ENCODE measurements at places on chromosomes 12 and 14.

GRCh38 chr14:104286496-104286895, 148.1 kb downstream of the KIF26A start:
- no peak for DNase-seq

DNA sequence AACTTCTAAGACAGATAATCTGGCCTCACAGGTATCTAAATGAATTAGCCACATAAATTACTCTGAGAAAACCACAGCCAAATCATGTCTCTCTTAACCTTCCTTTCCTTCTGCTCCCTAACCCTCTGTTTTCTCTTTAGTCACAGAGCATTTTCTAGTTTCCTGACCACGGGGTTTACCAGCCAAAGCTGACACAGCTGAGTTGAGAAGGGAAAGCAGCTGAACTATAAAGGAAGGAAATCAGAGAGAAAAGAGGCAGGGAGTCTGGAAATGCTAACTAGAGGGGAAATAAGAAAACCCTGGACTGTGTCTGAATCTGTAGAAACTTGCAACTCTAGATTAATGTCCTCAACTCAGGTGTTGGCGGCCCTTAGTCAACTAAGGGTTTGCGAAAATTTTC, 24.4 kb downstream of the ANKS1B start:
- DNase-seq: no peak

DNA sequence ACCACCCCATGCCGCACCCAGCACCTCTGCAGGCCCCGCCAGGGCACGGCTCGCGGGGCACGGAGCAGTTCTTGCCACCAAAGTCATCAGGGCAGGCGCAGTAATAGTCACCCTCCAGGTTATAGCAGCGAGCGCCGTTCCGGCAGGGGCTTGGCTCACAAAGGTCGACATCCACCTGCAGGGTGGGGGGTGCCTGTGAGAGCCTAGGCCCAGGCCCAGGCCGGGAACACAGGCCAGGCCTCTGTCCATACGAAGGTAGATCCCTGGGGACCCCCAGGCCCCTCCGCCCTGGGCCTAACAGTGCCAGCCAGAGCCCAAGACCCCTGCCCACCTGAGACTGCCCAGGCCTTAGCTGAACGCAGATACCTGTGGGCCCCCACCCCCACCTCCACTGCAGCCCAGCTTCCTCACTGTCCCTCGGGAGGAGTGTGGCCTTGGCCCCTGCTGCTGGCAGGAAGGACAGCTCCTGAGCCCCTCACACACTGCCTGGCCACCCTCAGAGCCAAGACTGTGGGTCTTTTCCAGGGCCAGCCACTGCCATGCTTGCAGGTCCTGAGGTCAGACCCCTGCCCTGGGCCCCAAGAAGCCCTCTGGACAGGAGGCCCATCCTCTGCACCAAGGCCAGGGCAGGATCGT, 19.3 kb downstream of the JAG2 start:
- no peak for DNase-seq

GRCh38 chr14:65731933-65732506, 319.5 kb downstream of the FUT8 start:
- no peak for DNase-seq

DNA sequence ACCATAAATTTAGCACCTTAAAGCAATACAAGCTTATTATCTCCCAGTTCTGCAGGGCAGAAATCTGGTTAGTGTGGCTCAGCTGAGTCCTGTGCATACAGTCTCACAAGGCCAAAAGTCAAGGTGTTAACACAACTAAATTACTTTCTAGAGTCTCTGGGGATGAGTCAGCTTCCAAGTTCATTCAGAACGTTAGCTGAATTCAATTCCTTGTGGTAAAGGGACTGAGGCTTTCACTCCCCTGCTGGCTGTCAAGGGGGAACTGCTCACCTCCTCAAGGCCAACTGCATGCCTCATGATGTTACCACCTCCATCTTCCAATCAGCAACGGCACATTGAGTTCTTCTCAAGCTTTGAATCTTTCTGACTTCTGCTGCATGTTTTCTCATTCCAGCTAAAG, 27.6 kb downstream of the EML5 start:
- no peak for DNase-seq

- DNase-seq: no peak
Measured at GRCh38 chr12:41605545-41606305, 417.6 kb downstream of the PDZRN4 start.

- DNase-seq: no peak
Measured at GRCh38 chr12:109910969-109911348, 10.9 kb downstream of the TCHP start.

DNA sequence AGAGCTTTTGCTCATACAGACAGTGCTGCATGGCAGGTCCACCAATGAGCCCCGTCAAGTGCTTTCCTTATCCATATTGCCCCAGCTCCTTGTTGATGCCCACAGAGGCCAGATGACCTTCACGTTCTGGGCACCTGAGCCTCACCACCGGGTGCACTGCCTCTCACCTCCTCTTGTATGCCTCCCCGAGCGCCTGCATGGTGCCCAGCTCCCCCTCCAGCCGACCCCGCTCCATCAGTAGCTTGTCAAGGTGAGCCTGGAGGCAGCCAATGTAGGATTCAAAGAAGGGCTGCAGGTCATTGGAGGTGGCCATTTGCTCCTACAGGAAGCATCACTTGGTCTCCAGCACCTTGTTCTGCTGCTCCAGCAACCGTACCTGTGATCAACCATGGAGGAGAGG, 31.8 kb upstream of the KRT77 start:
- DNase-seq: no peak

DNA sequence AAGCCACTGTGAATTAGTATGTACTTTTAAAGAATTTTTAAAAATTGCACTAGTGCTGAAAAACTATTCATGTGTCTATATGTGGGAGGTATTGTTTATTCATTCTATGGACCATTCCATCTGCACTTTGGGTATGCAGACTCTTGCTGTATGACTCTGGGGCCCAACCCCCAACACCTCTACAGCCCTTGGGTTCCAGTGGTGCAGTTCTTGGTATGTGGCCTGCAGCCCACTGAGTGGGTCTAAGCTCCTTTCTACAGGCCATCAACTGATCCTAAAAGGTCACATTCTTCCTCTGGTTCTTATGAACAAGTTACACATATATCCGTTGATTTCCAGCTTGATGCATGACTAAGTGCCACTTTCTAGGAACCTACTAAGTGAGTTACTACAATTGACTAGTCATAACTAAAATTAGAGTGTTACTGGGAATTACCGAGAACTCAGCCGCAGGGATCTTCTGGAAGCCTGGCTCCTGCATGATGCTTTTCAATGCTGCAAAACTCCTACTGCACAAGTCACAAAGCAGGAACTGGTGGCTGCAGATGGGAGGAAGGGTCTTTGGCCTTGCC, 62.4 kb upstream of the MED13L start:
- no peak for DNase-seq

DNA sequence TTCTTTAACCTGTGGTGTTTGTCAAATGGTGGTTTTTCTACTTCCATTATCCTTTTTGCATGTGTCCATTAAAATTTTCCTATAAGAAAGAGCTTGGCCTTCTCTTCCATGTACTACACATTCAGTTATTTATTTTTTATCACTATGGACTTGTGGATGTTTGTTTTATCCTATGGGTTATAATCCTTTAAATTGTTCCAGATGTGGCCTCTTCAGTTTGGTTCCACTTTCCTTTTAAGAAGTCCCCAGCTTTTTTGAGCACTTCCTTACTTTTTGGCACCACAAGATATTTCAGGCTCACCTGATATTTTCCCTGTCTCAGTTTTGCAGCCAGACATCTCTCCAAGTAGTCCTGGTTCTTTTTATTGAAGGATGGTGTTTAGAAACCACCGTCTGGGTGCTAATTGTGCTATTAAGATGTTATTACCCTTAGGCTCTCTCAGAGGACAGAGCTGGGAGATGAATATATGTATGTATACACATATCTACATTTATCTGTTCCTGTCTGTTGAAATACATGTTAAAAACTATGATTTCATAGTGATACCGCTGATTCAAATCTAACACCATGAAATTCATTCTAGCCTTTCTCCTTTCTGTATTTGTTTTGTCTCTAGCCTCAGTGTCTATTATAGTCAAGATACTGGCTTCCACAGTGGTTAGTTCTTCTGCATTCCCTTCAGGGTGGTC, 408.5 kb upstream of the RGS6 start:
- DNase-seq: no peak

DNA sequence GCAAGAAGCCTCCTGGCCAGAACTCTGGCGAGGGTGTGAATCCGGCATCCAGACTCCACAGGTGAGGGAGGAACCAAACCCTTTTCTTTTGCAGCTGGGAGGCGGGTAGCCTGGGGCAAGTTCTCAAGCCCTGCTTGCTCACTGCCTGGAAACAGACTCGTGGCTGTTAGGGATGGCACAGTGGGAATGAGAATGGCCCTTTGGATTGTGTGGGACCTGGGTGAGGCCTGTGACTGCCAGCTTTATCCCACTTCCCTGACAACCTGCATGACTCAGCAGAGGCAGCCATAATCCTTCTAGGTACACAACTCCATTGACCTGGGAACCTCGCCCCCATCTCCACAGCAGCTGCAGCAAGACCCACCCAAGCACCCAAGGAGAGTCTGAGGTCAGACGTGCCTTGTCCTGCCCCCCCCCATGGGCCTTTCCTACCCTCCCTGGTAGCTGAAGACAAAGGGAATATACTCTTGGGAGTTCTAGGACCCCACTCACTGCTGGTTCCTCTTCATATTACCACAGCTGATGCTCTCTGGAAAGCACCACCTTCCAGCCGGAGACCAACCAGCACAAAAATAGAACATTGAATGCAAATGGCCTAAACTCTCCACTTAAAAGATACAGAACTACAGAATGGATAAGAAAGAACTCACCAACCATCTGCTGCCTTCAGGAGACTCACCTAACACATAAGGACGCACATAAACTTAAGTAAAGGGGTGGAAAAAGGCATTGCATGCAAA, 5.1 kb upstream of the GPR33 start:
- no peak for DNase-seq

- DNase-seq: no peak
Measured at GRCh38 chr14:75158843-75159614, 17.4 kb downstream of the TMED10 start.

- DNase-seq: no peak
Measured at GRCh38 chr12:62933602-62934238, 1.2 kb downstream of the PPM1H start.

GRCh38 chr12:68334132-68334531, 2.0 kb upstream of the MDM1 start:
- no peak for DNase-seq

DNA sequence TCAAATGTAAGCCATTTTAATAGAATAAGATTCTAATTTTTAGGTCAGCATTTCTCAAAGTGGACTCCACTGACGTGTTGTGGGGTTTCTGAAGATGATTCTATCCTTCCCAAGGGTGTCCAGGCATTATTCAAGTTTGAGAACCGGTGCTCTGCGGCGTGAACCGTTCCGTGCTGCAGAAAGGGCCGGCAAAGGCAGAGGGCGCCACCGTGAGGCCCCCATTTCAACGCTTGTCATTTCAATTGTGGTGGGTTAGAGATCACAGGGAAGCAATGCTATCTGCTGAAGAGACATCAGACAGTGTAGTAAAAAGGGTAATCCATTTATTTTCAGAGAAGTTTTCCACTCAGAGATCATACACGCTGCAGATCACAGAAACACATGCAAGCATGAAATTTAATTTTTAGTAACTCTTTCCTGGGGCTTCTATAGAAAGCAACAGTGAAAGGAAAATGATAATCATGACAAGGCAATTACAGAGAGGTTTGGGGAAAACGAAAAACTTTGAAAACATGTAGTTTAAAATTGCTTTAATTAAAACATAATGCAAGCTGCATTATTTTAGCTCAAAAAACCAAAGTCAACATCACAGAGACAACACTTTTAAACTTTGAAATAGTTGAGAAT, 201.7 kb downstream of the EXOC5 start:
- peak; percentile 27 for DNase-seq

DNA sequence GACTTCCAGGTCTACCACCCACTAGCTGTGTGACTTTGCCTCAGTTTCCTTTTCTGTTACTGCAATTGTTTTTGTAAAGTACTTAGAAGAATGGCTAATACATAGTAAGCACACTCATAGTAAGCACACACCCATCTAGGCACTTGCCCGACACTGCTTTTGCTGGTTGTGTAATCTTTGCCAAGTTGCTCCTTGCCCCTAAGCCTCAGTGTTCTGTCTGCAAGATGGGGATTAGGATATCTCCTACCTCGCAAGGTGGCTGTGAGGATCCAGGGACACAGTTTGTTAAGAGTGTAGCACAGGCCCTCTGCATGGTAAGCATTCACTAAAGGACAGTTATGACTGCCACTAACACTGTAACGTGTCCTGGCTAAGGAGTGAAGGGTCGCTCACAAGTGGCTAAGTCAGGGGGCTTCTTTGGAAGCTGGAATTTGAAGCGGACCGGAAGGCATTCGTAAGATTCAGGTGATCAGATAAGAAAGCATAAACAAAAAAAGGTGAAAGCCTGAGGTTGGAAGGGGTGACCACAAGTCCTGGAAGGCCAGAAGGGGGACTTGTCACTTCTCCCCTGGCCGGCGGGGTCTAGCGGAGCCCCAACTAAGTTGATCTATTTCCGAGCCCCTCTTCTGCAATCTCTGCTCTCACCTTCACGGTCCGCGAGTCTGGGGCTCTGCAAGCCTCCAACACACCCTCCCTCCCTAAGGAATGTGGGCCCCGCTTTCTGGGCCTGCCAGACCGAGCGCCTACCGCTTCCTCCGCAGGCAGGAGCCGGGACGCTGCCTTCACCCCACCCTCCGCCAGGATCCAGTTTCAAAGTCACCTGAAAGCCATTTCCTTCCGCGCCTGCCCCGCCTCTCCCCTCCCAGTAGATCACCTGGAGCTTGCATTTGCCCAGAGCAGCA, 1.5 kb upstream of the PLEKHG3 start:
- no peak for DNase-seq

GRCh38 chr12:25384038-25384892, 133.5 kb upstream of the KRAS start:
- DNase-seq: no peak

DNA sequence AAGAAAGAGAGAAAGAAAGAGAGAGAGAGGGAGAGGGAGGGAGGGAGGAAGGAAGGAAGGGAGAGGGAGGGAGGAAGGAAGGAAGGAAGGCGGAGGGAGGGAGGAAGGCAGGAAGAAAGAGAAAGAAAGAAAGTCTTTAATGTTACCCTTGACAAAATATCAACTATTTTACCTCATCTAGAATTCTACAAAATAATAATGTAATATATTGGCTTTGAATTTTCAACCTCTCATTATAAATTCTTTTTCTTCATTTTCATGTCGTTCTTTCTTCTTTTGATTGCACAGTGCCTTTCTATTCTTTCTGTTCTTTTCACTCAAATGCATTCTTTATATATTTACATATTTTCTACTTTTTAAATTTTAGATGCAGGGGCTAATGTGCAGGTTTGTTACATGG, 59.5 kb upstream of the GARIN2 start:
- no peak for DNase-seq

- DNase-seq: no peak
Measured at GRCh38 chr12:6928022-6928702, 403 bp downstream of the ATN1 start.

GRCh38 chr14:96929950-96930349, 132.8 kb downstream of the VRK1 start:
- DNase-seq: no peak

DNA sequence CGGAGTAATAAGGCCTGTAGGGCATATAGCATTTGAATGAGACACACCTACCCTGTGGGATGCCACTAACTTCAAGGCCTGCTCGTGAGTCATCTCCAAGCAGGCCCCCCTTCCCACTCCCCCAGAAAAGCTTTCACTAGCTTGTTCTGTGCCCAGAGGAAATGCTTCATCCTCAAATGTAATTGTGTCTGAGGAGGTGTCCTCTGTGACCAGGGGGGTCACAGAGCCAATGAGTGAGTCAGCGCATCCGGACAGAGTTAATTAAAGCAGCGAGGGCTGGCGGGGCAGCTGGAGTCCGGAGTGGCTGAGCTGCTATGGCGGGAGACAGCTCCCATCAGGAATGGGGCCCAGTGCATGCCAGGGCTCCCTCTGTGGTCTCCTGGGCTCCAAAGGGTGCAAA, 27.0 kb upstream of the ESRRB start:
- no peak for DNase-seq

- DNase-seq: no peak
Measured at GRCh38 chr12:75702477-75703093, 191.2 kb upstream of the KRR1 start.
